ENCODE measurements at places on chromosomes 7 and 10. TPM values are rescaled to one million over a fixed set of nuclear protein-coding genes. Genes with fewer than 3 reads are reported as not detected.

The FAM131B gene
- total RNA-seq = 0.63 TPM

The SH2D4B gene
- total RNA-seq = not detected

The OGA gene
- 66.7 TPM for total RNA-seq

The TUBB8 gene
- not detected for total RNA-seq

The PTN gene
- total RNA-seq = 0.20 TPM

The HSPB1 gene
- total RNA-seq = 68.7 TPM

The FAM25G gene
- total RNA-seq = not detected

The CYP3A7 gene
- total RNA-seq = not detected

The CHST15 gene
- 9.8 TPM for total RNA-seq

The KDM7A gene
- 0.46 TPM for total RNA-seq

The CYP2E1 gene
- total RNA-seq = 0.99 TPM

The PLEKHS1 gene
- total RNA-seq = not detected

The CNPY1 gene
- not detected for total RNA-seq

The PRTFDC1 gene
- total RNA-seq = 0.49 TPM

The MSMB gene
- total RNA-seq = not detected

The LHFPL3 gene
- not detected for total RNA-seq

The ZNF467 gene
- not detected for total RNA-seq

The ZNF438 gene
- 0.30 TPM for total RNA-seq

The ADAM22 gene
- not detected for total RNA-seq

The EBF3 gene
- 3.1 TPM for total RNA-seq

The CPA2 gene
- total RNA-seq = 1.6 TPM

The ZNF212 gene
- total RNA-seq = 8.0 TPM

The ENTPD1 gene
- not detected for total RNA-seq

The RELN gene
- total RNA-seq = 3.1 TPM

The GIGYF1 gene
- 9.2 TPM for total RNA-seq

The NUTM2B gene
- total RNA-seq = 0.92 TPM

The LRRC4 gene
- total RNA-seq = not detected

The NEUROD6 gene
- not detected for total RNA-seq

The DNAJC2 gene
- total RNA-seq = 43.0 TPM

The HYAL4 gene
- not detected for total RNA-seq

The LAMTOR4 gene
- 74.5 TPM for total RNA-seq

The CDK14 gene
- total RNA-seq = 13.2 TPM

The KEL gene
- not detected for total RNA-seq

The TAC1 gene
- total RNA-seq = not detected

The SFTPD gene
- total RNA-seq = not detected

The MSS51 gene
- 2.4 TPM for total RNA-seq

The SUN3 gene
- not detected for total RNA-seq

The BRI3 gene
- total RNA-seq = 12.5 TPM

The BBIP1 gene
- total RNA-seq = 13.1 TPM

The APBB1IP gene
- total RNA-seq = not detected

The SPDYE2B gene
- not detected for total RNA-seq

The UNCX gene
- total RNA-seq = not detected

The GPR37 gene
- 0.07 TPM for total RNA-seq

The WIPF3 gene
- not detected for total RNA-seq

The KIAA1217 gene
- total RNA-seq = 1.7 TPM

The CALU gene
- total RNA-seq = 161 TPM

The XRCC2 gene
- 5.5 TPM for total RNA-seq

The GHRHR gene
- not detected for total RNA-seq

The PRSS37 gene
- not detected for total RNA-seq

The IFIT1 gene
- total RNA-seq = 40.8 TPM

The ACTL6B gene
- total RNA-seq = not detected

The GRID2IP gene
- total RNA-seq = not detected

Data from MG63 (cell line).